ENCODE measurements at places on chromosomes 3 and 15.

- DNase-seq: no peak
Measured at GRCh38 chr3:188400494-188401243, 246.7 kb downstream of the LPP start.

- no peak for DNase-seq
Measured at GRCh38 chr3:53166781-53167291, 5.8 kb downstream of the PRKCD start.

- DNase-seq: no peak
Measured at GRCh38 chr3:6437631-6438030, 423.3 kb upstream of the GRM7 start.

GRCh38 chr3:17213102-17213501, 328.3 kb downstream of the PLCL2 start:
- DNase-seq: no peak

- no peak for DNase-seq
Measured at GRCh38 chr3:55124371-55124770, 196.5 kb upstream of the LRTM1 start.

- no peak for DNase-seq
Measured at GRCh38 chr15:37046876-37047614, 53.3 kb downstream of the MEIS2 start.

DNA sequence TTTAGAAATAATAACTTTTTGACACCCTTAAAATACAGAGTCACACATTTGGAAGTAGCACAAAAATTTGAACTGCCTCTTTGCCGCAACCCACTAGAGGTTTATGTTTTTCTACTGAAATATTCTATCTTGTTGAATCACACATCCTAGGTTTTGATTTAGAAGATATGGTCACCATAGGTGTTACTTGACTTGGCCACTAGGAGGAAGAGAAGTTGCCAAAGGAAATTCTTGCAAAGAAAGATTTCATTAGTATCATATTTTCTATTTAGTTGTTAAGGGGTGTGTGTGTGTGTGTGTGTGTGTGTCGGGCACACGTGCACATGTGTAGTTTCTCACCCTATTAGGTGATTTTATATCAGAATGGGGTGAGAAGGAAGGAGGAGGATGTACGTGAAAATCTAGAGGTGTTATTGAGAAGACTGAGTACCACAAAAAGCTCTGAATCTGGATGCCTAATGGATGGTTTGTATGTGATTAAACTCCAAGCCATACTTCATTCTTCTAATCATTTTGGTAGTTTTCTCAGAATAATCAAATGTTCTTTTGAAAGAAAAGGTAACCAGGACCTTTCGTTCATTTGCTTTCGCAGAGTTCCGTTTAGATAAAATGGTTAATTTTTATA, 31.5 kb downstream of the ZFAND6 start:
- DNase-seq: no peak

GRCh38 chr3:74346896-74347295, 267.6 kb downstream of the CNTN3 start:
- DNase-seq: no peak

- DNase-seq: no peak
Measured at GRCh38 chr15:66912001-66912400, 153.4 kb upstream of the SMAD3 start.

Data from stimulated activated CD4-positive, alpha-beta T cell treated with anti-CD3 and anti-CD28 coated beads, Interleukin-15, amount 100 ng/mL, for 1 hour (primary cell).